ENCODE measurements at places on chromosomes 16 and 17.

GRCh38 chr16:80670170-80670865, 129.5 kb downstream of the DYNLRB2 start:
- DNase-seq = peak; percentile 7

DNA sequence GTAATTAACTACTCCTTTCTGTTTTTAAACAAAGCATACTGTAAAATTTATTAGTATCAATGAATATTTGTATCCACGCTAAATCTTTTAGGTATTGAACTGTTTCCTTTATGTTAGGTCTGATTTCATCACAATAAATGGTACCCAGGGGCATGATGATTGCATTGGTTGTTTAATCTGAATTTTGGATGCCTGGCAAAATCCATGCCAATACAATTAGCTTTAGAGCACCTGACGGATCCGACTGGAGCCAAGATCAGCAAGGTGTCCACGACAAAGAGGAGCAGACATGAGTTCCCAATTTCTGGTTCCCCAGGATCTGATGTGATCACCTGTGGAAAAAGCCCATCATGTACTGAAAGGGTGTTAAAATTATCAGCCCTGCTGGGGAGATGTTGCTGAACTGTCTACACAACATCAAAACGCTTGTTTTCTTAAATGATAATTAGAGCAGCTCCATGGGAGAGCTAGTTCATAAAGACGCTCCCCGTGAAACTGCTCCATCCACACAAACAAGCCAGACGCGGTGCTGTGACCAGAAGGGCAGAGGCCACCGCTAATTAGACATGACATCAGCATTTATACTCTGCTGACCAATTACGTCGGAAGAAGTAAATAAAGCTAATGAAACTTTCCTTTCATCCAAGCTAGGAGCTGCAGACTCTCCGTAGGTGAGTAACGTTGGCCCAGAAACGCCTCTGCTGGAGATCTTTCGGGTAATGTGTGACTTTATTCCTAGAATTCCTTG, 151.7 kb downstream of the CPPED1 start:
- DNase-seq = no peak

DNA sequence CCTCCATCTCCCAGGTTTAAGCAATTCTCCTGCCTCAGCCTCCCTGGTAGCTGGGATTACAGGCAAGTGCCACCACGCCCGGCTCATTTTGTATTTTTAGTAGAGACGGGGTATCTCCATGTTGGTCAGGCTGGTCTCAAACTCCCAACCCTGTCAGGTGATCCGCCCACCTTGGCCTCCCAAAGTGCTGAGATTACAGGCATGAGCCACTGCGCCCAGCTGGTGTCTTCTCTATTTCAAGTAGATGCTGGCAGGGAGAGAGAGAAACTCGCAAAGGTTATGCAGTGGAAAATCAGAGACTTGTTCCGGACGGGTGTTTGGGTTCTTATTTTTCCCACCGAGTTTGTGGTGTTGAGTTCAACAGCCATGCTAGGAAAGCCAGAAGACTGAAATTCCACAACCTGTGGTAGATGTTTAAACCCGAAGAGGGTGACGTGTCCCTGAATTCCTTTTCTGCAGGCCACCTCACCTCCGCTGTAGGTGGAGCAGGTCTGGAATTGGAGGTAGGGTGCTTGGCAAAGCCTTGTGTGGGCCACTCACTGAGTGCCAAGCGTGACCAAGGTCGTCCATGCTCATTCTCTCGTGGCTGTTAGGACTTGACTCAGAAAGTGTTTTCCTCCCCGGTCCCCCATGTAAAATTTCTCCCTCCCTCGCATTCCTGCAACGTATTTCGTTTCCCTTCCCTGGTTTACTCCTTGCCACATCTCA, 7.3 kb upstream of the ZDHHC7 start:
- DNase-seq = no peak

GRCh38 chr17:55520402-55520801, 9.2 kb upstream of the SMIM36 start:
- DNase-seq = no peak

- no peak for DNase-seq
These were observed 2.6 kb downstream of the MAP2K3 start for GRCh38 chr17:21286909-21287702.

DNA sequence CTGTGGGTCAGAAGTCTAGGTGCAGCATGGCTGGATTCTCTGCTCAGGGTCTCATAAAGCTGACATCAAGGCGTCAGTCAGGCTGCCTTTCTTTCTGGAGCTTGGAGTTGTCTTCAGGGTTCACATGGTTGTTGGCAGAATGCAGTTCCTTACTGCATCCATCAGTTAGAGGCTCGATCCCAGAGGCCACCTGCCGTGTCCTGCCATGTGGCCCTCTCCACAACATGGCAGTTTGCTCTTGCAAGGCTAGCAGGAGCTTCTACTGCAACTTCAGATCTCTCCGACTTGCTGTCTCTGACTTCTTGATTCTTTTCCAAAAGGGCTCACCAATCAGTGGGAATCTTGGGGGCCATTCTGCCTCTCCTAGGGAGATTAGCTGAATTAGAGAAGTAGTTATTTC, 11.9 kb downstream of the PITPNC1 start:
- no peak for DNase-seq

GRCh38 chr17:16418685-16419068, 3.3 kb downstream of the TRPV2 start:
- no peak for DNase-seq

DNA sequence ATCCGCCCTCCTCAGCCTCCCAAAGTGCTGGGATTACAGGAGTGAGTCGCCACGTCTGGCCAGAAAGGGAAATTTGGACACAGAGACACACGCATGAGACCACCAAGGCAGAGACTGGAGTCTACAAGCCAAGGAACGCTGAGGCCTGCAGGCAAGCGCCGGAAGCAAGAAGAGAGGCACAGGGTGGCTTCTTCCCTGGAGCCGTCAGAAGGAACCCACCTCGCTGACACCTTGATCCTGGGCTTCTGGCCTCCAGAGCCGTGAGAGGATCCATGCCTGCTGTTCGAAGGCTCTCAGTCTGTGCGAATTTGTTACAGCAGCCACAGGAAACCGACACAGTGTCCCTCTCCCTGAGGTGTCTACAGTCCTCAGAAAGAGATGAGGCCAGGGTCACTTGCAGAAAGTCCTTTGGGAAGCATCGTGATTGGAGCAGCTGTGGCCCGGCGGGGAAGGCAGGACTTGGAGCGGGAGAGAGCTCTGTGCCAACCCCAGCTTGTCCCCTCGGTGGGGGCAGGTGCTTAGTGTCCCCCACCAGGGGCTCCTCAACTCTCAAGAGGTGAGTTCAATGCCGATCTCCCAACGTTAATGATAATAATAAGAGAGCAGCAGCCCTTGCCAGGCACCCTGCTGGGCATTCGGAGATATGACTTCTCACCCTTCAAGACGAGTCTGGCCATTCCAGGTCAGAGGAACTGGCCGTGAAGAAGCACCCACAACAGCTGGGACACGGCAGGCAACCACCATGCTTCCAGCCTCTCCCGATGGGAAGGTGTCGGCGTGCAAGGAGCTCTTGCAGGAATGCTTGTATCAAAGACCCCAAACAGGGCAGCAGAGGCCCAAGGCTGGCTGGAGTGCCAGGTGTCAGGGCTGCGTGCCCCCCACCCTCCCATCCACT, 68.4 kb upstream of the TNRC6C start:
- no peak for DNase-seq

All from bone marrow (tissue), 2 donors.